ENCODE measurements at places on chromosomes 2 and 18.

DNA sequence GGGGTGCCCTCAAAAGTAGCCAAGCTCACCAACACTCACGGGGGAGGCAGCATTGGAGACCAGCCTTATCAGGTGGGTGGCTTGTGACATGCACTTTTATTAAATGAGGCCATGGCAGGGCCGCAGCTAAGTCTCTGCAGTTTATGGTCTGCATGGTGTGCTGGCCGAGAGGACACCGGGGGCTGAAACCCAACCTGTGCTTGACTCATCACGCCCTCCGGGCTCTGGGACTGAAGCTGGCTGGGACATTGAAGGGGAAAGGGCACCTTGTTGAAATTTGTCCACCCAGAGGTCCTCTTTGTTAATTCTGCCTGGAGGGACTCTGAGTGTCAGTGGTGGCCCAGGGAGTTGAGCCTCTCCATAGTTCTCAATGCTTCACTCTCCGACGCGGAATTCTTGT lies 17.7 kb upstream of the NTSR2 start:
- DNase-seq: no peak

- no peak for DNase-seq
Observed at GRCh38 chr18:67504739-67505138, 11.8 kb downstream of the DSEL start.

DNA sequence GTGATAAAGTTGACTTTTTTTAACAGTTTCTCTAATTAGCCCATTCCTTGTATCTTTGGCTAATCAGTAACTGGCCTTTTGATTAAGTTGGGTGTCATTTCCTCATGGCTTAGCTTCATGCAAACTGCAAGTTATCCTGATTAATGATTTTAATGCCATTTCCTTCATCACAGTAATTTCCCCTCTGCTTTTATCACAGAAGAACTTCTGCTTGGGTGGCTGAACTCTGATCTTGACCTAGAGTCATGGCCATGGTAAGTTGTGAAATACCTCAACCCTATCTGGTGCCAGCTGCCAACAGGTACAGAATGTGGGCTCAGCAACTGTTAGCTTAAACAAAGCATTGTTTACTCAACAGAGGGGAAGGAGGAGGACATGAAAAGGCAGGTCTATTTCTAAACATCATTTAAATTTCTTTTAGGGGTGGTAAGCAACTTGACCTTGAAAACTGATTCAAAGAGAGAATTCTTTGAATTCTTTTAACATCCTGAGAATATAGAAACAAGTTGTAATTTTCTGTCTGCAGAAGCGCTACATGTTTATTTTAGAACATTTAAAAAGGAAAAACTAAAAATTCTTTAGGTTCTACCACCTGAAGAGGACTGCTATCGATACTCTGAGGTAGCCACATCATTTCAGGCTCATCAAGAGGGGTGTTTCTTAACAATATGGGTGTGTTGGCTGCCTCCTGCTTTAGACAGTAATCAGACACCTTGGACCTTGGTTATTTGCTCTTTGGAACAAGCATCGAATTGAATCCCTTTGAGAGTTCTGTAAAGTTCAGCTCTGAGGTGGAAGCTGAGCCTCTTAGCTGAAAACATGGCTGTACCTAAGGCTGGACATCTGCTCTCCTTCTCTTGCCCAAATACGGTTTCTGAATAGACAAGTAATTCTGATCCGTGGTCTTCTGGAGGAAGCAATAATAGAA lies 39.7 kb downstream of the ANXA4 start:
- no peak for DNase-seq

- DNase-seq: no peak
Observed at GRCh38 chr18:79775441-79776221, 22.1 kb upstream of the KCNG2 start.

- DNase-seq: no peak
Observed at GRCh38 chr2:212299943-212300342, 238.7 kb downstream of the ERBB4 start.

DNA sequence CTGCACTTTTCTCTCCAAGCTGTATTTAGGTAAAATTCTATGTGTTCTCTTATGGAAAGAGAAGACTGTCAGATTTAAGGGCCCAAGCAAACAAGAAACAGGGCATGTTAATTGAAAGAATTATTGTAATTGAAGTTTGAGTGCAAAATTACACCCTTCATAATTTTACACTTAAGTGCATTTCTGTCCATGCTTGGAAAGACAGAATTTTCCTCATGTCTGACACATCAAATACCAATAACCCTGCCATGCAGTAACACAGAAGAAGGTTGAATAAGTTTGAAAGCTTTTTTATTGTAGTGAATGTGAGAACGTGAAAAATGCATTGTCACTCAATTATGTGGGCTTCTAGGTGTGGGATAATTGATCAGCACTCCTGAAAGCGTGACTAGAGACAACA lies 52.9 kb upstream of the PARD3B start:
- no peak for DNase-seq

DNA sequence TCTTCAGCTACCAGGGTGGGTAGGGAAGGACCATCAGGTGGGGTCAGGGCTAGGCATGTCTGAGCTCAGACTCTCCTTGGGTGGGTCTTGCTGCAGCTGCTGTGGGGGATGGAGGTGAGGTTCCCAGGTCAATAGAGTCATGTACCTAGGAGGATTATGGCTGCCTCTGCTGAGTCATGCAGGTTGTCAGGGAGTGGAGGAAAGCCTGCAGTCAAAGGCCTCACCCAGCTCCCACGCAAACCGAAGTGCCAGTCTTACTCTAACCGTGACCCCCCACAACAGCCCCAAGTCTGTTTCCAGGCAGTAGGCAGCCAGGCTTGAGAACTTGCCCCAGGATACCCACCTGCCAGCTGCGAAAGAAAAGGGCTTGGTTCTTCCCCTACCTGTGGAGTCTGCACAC lies 113.6 kb upstream of the GALNT5 start:
- no peak for DNase-seq

DNA sequence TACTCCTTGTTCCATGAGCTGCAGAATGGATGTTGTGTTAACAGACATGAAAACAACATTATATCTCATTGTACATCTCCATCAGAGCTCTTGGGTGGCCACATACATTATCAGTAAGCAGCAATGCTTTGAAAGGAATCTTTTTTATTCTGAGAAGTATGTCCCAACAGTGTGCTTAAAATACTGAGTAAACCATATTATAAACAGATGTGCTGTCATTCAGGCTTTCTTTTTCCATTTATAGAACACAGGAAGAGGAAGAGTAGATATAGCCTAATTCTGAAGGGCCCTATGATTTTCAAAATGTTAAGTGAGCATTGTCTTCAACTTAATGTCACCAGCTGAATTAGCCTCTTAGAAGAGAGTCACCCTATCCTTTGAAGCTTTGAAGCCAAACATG lies 44.3 kb upstream of the CABYR start:
- no peak for DNase-seq

DNA sequence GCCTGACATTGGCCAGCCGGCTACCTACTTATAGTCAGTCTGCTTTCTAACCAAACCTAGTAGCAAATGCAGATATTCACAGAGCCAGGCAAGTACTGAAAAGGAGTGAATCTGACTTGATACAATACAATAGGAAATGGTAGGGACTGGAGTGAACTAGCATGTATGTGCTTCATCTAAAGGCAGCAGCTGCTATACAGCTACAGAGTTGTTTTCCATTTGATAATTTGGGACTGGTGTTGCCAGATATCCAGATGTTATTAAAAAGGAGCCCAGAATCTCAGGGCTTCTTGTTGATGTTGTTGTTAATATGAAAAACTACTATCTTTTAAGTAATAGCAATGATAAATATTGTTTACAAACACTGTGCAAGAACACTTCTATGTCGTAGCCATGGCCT lies 159.4 kb downstream of the BABAM2 start:
- no peak for DNase-seq

DNA sequence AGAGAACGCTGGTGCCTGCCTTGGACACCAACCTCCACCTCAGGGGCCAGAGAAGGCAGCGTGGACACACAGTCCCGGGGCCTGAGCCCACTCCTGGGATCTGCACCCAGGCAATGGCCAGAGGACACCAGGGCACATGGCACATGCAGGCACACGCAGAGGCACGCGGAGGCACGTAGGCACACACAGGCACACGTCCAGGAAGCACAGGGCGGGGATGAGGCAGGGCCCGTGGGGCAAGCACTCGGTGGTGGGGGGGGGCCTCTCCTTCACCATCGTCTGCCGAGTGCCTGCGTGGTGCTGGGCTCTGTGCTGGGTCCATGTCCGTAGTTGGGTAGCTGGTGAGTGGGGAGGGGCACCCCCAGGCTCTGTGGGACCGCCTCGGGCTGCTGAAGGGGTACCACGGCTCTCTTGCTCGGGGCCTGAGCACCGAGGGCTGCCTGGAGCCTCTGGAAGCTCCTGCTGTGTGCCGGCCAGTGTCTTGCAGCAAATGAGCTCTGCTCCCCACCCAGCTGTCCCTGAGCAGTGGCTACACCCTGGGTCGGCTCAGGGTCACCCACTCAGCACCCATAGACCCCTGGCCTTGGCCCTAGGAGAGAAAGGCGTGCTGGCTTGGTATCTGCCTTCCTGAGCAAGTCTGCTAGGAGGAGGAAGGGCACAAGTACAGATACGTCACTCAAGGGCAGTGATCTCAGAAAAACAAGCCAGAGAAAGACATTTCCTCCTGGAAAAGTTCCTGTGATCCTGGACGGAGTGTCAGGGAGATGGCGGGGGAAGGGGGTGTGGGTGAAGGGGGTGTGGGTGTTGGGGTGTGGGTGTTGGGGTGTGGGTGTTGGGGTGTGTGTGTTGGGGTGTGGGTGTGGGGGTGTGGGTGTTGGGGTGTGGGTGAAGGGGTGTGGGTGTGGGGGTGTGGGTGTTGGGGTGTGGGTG lies 26.4 kb downstream of the RTP5 start:
- no peak for DNase-seq

DNA sequence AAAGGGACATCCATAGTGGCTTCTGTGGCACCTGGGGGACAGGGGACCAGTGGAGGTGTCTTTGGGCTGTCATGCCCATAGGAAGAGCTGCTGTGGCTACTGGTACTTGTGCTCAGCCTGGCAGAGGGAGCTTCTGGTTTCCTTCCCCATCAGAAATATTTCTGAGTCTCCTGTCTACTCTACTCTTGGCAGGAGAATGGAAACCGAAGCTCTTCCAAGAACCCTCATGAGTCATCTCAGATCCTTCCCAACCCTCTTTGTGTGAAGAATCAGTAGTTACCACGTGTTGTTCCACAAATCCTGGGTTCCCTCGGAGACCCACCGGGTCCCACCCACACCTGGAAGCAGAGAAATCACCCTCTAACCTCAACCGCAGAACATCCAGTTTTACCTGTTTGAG lies 234.9 kb downstream of the FHOD3 start:
- DNase-seq: no peak

- DNase-seq: no peak
Observed at GRCh38 chr2:82848285-82848684, 1610.8 kb downstream of the SUCLG1 start.

DNA sequence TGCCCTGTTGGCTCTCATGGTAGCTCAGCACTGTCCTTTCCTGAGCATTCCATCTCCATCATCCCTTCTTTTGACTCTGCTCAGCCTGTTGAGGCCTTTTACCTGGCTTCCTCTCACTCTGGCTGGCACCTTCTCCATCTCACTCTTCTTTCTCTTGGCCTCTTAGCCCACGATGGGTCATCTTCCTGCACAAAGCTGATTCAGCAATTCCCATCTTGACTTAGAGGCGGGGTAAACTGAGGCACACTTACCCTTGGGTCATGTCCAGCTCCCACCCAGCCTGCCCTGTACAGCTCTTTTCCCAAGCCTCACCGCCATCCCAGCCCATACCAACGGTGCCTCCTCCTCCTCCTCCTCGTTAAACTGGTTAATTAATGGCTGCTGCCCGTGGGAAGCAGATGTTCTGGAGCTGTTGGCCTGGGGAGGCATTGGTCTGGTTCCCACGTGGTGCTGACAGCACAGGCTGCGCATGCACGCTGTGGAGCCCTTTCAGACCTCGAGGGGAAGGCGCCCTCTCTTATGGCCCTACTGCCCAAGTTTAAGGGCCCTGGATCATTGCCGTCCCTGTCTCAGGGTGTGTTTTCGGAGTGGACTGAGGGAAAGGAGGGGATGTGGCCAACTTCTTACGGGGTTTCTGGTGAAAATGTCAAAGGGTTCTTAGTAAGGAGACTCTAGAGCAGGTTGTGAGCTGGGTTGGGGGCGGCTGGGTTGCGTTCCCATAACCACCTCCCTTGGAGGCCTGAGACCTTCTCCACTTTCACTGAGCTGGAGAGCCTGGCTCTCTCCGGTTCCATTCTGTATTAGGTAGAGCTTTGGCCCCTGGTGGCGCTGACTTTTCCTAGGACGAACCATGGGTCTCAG lies 10.9 kb downstream of the WNT10A start:
- DNase-seq: no peak

DNA sequence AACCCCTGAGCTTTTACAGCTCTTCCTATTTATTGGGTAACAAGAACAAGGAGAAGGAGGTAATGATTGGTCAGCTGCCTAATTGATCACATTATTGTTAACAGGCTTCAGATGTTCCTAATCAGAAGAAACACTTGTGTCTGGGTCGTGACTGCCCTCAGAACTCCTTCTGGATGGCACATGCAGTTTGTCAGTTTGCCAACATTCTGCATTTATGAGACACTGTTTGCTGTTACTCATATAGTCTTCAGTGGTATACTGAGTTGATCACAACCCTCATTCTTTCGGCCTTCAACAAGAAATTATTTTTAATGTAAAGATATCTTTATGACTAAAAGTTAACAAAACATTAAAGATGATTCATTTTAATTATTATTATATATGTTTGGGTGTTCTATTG lies 95.7 kb upstream of the DOCK10 start:
- no peak for DNase-seq

DNA sequence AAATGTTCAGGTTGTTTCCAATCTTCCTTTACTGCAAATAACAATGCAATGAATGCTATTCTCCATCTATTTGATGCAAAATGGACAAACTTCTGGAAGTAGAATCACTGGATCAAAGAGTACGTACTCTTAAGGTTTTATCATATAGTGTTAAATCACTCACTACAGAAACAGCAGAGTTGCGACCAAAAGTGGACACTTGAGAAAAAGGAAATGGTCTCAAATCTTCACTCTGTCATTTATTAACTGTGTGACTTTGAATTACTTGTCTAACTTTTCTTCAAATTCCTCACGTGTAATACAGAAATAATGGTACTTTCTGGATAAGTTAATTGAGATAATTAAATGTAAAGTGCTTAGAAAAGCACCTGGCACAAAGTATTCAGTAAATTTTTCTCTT lies 78.1 kb downstream of the CERKL start:
- DNase-seq: no peak

GRCh38 chr2:172877826-172878225 lies 142.2 kb downstream of the RAPGEF4 start:
- no peak for DNase-seq

GRCh38 chr18:79819968-79820351 lies 22.2 kb downstream of the KCNG2 start:
- no peak for DNase-seq

GRCh38 chr2:105437708-105438103 lies 38.9 kb upstream of the FHL2 start:
- no peak for DNase-seq
